Anterior cingulate cortex (tissue), 58 donors: ENCODE measurements at places on chromosomes 13 and 19.

- no peak for DNase-seq
Measured at GRCh38 chr13:93326234-93326811, 99.7 kb downstream of the GPC6 start.

DNA sequence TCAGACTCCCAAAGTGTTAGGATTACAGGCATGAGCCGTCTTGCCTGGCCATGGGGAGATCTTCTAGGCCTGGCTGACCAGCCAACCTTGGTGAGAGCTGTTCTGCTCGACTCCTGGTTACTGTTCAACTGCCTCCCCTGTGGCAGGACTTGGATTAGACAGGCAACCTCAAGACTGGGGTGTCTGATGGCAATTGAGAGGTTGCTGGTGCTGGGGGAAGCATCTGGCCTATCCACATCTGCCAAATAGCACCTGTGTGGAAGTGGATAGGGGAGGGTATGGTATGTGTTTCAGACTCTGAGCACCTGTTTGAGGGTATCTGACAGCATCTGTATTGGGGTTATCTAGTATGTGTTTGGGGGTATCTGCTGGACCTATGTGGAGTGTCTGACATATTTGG lies 44.7 kb downstream of the ARHGEF18 start:
- no peak for DNase-seq

- no peak for DNase-seq
Measured at GRCh38 chr13:36769126-36769525, 49.9 kb upstream of the RFXAP start.

- no peak for DNase-seq
Measured at GRCh38 chr19:27796540-27796939, 1416.4 kb downstream of the UQCRFS1 start.

- peak; percentile 41 for DNase-seq
Measured at GRCh38 chr19:15443838-15444237, 5.9 kb downstream of the WIZ start.

GRCh38 chr13:73693215-73693614 lies 441.0 kb downstream of the KLF12 start:
- DNase-seq = no peak

GRCh38 chr19:31560086-31561060 lies 211.1 kb upstream of the TSHZ3 start:
- DNase-seq = no peak

GRCh38 chr19:55080121-55080967 lies 4.7 kb downstream of the EPS8L1 start:
- no peak for DNase-seq

GRCh38 chr19:55590617-55591016 lies 8.7 kb downstream of the FIZ1 start:
- no peak for DNase-seq

DNA sequence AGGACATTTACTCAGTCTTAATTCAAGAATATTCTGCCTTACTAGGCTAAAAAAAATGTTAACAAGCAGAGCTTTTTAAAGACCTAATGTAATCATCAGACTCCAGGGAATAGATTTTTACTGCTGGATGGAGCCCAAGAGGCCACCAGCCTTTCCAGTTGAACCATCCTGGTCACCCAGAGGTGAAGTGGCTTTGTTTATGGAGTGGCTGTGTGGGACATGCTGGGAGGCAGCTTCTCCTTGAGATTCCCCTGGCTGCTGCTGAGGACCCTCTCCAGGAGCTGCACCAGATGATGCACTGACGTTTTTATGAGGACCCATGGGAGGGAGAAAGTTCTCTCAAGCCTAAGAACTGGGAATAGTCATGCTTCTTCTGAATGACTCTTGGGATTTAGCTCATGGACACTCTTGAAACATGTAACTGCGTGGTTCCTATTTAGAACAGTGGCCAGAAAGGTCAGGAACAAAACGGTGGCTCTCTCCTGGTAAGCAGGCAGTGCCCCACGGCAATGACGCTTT lies 205.9 kb upstream of the MIR17HG start:
- DNase-seq = no peak

DNA sequence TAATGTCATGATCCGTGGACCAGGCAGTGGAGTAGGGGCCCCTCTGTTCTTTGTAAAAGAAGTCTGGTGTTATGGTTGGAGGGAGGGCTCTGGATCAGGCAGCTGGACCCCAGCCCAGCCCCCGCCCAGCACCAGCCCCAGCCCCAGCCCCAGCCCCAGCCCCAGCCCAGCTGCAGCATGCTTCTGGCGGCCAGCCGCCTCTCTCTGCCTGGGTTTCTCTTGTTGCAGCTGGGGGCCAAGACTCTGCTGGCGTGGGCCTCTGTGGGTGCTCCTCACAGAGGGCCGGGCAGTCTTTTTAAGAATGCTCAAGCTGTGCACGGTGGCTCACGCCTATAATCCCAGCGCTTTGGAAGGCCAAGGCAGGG lies 17.9 kb downstream of the DOT1L start:
- DNase-seq = peak; percentile 45

GRCh38 chr19:11208561-11209471 lies 11.5 kb upstream of the KANK2 start:
- DNase-seq = no peak

- no peak for DNase-seq
Measured at GRCh38 chr13:21717817-21718216, 46.9 kb downstream of the FGF9 start.

- DNase-seq = no peak
Measured at GRCh38 chr19:4115050-4115817, 8.7 kb downstream of the MAP2K2 start.

DNA sequence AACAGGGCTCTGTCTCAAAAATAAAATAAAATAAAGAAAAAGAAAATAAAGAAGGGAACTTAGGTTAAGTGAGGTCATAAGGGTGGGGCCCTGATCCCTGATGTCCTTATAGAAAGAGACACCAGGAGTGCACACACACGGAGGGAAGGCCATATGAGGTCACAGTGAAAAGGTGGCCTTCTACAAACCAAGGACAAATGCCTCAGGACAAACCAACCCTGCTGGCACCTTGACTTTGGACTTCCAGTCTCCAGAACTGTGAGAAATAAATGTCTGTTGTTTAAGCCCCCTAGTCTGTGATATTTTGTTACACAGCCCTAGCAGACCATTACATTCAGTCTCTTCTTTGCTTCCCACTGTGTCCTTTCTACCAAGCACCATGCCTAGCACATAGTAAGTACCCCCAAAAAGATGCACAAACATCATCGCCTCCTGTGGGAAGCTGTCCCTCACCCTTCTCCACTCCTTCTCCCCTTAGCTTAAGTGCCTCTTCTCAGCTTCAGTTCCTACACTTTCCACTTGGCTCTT lies 8.4 kb upstream of the ZBTB32 start:
- DNase-seq = no peak

DNA sequence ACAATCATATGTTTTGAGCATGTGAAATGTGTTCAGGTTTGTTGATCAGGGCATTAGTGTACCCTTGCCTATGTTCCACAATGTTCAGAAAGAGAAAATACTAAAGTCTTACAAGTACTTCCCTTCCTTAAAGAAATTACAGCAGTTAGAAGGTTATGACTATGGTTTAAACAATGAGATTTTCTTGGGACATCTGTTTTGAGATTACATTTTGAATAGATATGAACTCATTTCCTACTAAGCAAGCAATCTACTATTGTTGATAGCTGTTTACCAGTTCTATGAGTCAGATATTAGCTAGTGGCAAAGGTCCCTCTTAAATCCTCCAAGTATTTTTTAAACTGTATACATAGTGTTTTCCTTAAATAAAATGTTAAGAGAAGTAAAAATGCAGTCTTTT lies 241.3 kb downstream of the DACH1 start:
- DNase-seq = no peak

DNA sequence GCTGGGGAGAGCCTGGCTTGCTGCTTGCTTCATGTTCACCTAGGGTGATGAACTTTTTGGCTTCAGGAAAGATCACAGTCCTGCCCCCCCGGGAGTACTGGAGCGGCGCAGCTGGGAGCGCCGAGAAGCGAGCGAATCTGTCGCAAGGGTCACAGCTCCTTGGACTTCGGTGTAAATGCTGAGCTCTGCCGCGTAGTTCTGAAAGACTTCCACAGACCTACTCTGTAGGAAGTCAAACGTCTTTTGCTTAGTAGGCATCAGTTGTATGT lies 2.7 kb downstream of the ING1 start:
- DNase-seq = no peak

DNA sequence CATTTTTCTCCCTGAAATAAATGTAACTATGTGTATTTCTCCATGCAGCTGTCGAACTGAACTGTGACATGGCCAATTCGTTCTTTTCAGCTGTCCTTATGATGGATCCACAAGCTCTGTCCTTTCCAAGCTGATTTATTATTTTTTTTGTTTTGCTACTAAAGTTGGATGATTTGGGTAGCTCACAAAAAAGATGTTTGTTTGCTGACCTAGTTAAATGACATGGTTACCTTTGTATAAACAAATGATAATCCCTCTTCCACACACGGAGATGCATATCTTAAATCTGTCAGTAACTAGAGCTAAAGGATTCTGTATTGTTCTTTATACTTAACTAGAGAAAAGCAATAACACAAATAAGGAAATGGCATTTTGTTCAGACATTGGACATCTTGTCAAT lies 884.3 kb upstream of the PCDH20 start:
- no peak for DNase-seq
